ENCODE measurements at places on chromosomes 1 and 21.

DNA sequence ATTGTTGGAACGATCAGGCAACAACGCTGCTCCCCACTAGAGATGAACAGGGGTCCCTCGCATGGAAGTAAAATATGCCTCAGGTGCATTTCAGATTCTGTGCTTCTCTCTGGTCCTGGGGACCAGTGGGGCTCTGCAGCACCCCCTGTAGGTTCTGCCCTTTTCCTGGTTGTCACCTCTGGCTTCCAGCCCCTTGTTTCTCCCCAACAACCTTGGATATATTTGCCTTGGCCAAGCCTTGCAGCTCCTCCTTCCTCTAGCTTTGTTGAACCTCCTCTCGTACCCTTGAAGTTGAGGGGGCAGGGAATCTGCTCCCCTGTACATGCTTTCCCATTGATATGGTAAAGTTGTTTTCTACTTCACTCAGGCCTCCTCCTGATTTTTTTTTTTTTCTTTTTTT, 5.4 kb upstream of the RGSL1 start:
- DNase-seq, result no peak

DNA sequence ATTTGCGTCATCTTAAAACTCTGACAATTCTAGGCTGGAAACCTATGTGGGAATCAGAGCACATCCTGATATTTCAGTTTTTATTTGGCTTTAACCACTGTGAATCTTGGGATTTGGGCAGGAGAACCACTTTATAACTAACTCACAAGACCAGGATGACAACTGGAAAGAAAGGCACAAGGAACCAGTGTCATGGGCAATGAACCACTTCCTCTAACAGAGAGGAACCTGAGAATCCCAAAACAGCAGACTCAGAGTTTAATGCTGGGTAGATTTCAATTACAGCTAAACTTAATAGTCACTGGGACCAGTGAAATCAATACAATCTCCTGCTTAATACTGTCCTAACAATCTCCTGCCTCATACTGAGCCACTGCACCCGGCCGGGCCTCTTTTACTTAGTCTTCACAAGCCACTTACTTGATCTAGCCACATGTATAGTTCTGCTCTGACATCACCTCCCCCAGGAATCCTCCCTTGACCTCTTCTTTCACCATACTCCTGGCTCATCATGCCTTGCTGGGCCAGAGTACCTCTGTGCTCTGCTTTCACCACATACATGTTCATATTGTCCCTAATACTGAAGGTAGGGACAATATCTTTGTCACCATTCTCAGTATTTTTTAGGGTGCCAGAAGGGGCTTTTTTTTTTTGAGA, 20.2 kb upstream of the SLFNL1 start:
- no peak for DNase-seq

GRCh38 chr1:22256213-22256512, 113.3 kb upstream of the WNT4 start:
- no peak for DNase-seq

- DNase-seq, result no peak
Observed at GRCh38 chr1:228268881-228269265, 61.0 kb downstream of the OBSCN start.

DNA sequence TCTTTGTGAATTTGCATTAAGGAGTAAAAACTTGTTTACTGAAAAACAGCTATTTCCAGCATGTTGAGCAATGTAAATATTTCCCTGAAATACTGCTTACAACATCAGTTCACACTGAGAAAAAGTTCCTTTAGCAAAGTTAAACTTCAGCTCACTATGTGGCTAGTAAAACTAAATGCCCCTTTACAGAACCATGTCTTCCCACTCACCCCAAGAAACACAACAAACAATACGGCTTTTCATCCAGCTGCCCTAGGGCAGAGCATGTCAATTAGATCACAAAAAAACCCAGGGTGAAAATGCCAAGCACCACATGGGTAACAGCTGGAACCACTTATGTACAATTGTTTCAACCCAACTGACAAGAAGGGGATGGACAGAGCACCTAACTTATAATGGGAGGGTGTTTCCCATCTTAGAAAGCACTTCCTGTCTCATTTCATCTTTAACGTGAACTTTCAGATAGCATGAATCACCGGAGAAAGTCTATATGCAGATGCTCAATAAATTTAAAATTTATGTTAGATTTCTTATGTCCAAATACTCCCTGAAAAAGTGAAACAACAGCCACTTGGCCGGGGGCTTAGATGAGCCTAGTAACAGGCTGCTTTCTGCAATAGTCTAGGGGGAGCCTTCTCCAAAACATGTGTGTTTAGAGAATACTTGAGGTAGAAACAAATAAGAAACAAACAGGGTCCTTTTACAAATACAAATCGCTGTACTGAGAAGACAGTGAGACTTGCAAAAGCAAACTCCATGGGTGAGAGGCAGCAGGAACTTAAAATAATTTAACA, 6.6 kb downstream of the NID1 start:
- DNase-seq, result no peak

DNA sequence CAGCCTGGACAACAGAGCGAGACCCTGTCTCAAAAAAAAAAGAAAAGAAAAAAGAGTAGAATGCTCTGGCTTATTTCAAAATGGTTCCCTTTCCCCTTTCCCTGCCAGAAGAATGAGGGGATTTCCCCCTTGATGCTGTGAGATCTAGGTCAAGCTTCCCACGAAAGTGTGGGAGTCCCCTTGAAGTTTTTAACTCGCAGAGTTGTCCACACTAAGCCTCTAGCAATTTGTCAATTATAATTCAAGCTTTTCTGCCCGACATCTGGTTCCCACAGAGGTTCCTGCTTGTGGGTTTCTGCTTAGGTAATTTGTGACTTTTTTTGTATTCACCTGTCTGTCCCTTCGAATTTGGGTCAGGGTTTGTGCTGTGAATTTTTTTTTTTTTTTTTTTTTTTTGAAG, 62.8 kb downstream of the ZFYVE9 start:
- DNase-seq, result no peak

DNA sequence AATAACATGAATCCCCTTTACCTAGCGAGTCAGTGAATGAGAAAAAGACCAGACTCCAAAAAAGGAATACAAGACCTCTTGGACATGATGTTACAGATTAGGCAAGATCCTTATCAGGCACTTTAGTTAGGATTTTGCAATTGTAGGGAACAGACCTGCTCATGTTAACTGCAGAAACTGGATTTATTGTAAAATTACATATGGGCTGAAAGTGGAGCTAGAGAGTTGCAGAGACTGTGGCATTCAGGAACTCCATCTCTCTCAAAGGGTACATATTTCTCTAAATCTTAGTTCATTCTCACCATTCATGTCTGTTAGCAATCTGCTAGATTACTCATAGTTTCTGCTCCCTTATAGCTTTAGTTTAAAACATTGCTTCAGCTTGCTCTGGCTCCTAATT, 142.2 kb downstream of the PAPPA2 start:
- no peak for DNase-seq

DNA sequence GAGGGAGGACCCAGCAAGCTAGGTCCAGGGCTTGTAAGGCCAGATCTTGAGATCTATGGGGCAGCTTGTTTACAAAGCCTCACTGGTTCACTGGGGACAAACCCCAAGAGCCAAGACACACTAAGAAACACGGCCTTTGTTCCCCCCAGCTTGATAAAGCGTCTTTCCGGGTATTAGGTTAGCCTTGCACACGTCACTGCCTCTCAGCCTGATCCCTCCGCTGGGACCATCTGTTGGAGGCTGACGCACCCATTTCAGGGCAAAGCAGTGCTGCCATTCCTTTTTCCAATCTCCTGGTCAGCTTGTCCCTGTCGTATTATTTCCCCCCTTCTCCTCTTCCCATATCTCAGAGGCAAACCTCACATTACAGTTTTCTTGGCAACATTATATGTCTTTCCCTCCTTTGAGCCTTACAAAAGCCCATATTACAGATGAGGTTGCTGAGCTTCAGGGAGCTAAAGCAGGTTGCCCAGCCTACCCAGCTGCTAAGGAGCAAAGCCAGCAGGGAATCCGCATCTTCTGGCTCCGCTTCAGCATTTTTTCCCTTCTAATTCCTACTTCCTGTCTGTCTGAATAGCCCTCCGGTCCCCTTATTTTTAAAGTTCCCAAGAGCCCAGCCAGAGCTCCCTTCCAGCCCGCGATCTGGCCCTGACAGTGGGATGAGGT, 4.1 kb downstream of the HEYL start:
- no peak for DNase-seq

DNA sequence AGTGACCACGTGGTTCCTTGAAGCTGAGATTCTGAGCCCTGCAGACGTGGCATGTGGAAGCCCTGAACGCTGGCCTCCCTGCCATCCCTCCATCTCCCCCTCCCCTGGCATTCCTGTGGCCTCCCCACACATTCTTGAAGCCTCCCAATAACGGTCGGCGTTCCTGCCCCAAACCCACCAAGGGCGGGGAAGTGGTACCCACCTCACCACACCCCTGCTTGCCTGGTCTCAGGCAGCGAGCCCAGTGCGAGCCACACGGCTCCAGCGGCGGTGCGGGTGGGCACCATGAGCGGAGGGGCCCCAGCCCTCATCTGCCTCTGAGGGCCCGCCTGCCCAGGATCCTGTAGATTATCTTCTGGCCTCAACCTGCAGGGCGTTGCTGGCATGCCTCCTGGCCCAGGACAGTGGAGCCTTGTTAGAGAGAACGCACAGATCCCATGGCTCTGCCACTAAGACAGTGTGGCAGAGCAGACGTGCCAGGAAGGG, 20.6 kb upstream of the PRELP start:
- no peak for DNase-seq

DNA sequence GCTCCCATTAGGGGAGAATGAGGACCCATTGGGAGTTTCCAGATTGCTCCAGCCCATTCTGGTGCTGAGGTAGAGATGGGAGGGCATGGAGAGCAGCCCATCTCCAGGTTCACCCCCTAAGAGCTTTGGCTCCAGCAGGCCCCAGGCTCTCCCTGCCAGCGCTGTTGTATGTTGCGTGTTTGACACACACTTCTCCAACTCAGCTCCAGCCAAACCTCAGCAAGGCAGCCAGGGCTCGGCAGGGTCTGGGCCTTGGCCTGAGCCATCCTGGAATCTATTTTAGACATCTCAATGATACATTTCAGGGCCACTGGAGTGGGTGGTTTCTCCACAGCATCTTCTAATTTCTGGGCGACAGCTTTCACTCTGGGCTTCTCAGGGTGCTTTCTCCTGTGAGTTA, 117.0 kb downstream of the NAV1 start:
- no peak for DNase-seq

Measured in stimulated activated CD4-positive, alpha-beta T cell treated with anti-CD3 and anti-CD28 coated beads, Interleukin-15, amount 100 ng/mL, for 48 hours (primary cell).